Right ventricle myocardium inferior (tissue), 1 donor: ENCODE measurements at places on chromosomes 12 and 14.

GRCh38 chr12:50214018-50214417, 46.8 kb upstream of the CERS5 start:
- DNase-seq = no peak

- no peak for DNase-seq
These were observed 4.6 kb upstream of the UNC119B start for GRCh38 chr12:120705618-120706017.

GRCh38 chr12:80187660-80188090, 88.3 kb downstream of the OTOGL start:
- DNase-seq = no peak

DNA sequence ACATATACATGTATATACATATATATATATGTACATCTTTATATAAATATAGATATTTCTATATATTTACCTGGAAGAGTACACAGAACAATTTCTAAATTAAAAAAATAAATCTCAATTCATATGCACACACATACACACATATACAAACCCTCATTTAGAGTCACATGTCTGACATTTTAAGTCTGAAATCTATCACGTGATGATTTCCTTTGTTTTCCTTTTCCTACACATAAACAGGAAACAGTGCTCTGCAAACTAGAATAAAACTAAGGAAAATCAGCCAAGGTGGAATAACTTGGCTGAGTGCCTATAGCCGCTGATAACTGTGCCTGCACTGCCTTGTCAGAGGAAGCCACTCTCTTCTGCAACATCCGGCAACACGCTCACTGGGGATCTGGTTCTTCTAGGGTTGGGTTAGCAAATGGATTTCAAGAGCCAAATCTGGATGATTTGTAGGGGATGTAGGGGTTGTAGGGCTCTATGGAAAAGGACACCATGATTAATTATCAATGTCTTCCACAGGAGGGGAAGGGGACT, 480.7 kb downstream of the TMEM132D start:
- DNase-seq = no peak

DNA sequence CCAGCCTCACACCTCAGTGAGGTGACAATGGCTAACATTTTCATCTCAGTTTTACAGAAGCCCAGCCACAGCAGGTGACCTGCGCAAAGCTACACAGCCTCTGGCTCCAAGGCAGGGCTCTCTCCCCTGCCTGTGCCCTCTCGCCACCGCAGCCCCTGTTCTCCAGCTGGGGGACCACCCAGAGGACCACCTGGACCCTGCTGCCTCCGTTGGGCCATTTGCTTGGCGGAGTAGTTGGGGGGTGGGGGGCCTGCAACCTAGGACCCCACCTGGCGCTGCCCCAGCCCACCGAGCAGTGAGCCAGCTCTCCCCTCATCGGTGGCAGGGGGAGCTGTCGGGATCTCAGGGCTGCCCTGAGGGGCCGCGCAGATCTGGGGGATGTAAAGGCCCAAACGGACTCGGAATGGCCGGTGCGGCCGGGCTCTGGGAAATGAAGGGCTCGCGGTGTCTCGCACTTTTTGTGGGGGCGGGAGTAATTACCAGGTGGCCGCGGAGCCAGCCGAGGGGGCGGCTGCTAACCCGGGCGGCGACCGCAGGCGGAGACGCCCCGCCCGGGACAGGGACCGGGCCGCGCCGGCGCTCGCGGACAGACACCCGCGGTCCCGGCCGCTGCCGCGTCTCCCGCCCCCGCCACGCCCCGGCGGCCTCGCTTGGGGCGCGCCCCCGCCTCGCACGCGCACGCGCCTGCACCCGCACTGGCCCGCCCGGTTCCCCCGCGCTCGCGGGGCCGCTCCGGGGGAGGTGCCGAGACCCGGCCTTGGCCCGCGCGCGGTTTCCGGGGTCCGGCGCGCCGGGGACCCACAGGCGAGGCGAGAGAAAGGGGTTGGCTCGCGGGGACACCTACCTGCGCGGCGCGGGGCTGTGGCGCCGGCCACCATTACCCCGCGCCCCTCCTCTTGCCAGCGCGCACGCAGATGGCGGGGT, 8.6 kb upstream of the GPR68 start:
- no peak for DNase-seq

DNA sequence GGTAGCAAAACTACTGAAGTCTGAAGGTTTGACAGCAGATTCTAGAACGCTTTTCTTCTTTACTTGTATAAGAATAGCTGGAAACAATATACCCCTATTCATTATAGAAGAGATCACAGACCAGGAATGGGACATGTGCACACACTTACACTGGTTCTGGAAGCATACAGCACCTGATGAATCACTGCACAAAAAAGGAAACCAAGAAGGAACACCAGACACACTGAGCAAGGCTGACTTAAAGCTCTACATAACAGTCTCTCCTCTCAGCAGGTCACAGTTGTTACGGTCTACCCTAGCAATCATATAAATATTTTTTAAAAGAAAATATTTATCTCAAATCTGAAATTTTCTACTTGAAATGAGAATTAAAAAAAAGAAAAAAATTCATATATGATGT, 13.5 kb downstream of the ATP2B1 start:
- no peak for DNase-seq

GRCh38 chr12:67669217-67669933, 20.8 kb downstream of the DYRK2 start:
- DNase-seq = no peak

- DNase-seq = no peak
These were observed 79.6 kb upstream of the STK38L start for GRCh38 chr12:27164330-27165040.

- DNase-seq = no peak
These were observed 1224.1 kb upstream of the SEL1L start for GRCh38 chr14:82757776-82758175.

DNA sequence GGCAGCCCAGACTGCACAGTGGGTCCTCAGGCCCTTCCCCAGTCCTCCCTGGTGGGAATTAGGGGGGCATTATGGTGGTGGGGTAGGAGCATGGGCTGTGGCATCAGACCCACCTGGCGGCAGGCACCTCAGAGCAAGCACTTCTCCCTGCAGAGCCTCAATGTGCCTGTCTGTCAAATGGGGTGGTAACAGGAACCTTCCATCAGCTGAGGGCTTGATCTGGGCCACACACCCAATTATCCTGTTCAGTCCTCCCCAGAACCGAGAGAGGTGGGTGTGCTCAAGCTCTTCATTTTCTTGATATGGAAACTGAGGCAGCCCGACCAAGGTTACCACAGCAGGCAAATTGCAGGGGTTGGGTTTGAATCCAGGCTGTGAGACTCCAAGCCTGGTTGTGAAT, 38.4 kb downstream of the MVK start:
- no peak for DNase-seq

DNA sequence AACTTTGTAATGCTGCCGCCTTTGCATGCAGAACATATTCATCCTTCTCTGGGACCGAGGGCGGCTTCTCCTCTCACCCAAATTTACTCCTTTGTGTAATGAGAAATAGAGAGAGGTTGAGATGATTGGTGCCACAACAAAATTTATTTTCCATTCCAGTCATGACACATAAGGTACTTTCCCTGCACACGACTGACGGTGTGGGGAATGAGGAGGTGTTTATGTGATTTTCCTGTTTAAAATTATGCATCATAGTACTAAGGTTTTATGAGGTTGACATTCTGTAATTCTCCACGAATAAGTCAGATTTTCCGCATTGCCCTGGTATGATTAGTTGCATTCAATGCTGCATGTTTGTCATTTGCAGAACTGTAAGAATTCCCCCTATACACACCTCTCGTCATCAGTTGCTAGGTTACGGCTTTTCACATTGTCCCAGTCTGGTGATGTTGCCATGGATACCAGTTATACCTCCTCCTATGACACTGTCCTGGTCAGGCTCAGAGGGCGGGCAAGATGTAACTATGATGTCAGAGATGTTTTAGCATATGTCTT, 23.1 kb downstream of the BICDL1 start:
- DNase-seq = no peak

GRCh38 chr12:110165540-110166159, 41.5 kb downstream of the IFT81 start:
- DNase-seq = no peak

DNA sequence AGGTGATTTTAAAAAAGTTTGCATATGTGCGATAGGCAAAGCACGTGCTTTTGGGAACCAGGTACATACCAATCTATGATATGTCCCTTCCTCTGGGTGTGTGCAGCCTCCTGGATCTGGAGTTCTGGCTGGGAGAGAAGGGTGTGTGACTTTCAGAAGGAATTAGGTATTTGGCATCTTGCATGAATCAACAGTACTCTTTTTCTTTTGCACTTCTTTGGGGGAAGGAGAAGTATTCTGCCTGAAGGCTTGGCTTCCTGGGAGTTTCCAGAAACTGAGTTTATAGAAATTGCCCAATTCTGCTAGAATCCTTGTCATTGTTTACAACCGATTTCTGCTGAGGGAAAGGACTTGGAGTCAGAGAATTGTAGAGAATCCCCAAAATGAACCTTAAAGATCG, 2.9 kb upstream of the CLMN start:
- DNase-seq = no peak

GRCh38 chr12:73210548-73211204, 938.5 kb downstream of the TRHDE start:
- DNase-seq = no peak

DNA sequence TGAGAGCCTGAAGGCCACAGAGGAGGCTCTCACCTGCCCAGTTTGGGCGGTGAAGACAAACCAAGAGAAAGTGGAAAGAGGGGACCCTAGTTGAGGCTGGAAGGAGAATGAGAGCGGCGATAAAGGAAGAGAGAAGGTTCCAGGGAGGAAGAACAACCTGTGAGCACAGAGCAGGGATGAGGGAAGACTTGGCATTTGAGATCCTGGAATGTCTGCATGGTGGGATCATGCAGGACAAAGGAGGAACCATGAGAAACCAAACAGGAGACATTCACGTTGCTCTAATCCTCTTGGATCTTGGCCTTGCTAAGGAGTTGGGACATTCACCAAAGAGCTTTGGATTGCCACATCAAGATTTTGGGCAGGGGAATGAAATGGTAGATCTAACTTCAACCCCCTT, 22.9 kb upstream of the RBM19 start:
- DNase-seq = no peak

DNA sequence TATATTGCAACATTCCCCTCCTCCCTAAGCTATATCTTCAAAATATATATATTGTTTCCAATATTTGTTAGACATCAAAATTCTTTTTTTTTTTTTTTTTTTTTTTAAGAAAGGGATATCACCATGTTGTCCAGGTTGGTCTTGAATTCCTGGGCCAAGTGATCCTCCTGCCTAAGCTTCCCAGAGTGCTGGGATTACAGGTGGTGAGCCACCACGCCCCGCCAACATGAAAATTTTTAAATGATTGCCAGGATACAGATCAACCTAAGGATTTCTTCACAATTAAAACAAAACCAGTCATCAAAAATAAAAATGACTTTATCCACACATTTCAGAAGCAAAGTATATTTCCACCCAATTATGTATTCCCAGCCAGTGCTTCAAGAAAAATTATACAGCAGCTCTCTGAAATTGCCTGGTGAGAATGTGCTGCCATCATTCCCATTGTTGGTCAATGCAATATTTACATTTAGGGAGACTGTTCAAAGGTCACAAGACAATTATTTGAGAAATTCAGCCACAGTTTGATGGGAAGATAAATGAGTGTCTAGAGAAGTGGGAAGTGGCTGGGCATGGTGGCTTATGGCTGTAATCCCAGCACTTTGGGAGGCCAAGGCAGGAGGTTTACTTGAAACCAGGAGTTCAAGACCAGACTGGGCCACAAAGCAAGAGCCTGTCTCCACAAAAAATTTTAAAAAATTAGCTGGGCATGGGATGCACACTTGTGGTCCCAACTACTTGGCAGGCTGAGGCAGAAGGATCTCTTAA, 141.7 kb upstream of the AMIGO2 start:
- DNase-seq = no peak
